Activated gamma-delta T cell treated with anti-CD3 and anti-CD28 coated beads, Interleukin-2, amount 50 U/mL, for 16 hours (primary cell): ENCODE measurements at places on chromosomes 6 and 20.

GRCh38 chr6:10410207-10411050 lies 4.4 kb downstream of the TFAP2A start:
- DNase-seq: no peak

DNA sequence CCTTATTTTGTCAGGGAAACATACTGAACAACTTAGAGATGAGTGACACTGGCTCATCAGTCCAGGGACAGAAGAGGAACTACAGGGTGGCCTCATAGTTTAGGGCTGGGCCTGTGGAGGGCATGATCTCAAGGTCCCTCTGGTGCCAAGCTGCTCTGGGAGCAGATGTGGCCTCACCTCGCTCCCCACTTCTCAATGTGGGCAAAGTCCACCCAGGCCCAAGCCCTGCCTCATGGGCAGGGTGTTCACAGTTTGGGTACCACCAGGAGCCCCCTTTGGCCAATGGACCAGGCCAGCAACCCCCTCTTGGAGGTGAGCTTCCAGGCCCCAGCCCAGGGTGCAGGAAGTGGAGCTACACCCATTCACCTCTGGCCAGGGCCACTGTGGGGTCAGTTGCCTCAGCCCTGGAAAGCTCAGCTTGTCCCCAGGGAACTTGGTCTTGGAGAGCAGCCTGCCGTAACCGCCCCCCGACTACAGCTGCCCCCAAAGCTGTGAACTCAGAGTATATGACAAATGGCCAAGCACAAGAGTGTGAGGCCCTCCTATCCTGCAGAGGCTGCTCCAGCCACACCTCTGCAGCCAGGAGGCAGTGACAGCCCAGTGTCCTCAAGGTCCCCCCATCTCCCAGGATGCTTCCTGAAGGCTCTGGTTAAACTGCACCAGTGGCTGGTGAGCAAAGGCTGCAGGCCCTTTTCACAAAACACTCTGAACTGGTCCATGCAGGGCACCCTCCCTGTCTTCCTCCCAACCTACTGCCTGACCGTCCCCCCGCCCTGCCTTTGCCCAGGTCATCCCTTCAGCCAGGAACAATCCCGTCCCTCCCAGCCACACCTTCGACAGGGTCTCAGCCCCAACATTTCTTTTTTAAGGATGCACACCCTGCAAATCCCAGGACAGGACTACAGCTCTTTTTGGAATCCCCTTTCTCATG lies 3.6 kb downstream of the ADISSP start:
- no peak for DNase-seq

GRCh38 chr6:14699803-14700601 lies 545.9 kb upstream of the JARID2 start:
- DNase-seq: no peak

- no peak for DNase-seq
Observed at GRCh38 chr20:20549267-20549612, 163.2 kb downstream of the RALGAPA2 start.

GRCh38 chr6:137588472-137588871 lies 94.3 kb upstream of the OLIG3 start:
- no peak for DNase-seq

- no peak for DNase-seq
Observed at GRCh38 chr6:28648878-28649375, 123.2 kb downstream of the GPX5 start.

DNA sequence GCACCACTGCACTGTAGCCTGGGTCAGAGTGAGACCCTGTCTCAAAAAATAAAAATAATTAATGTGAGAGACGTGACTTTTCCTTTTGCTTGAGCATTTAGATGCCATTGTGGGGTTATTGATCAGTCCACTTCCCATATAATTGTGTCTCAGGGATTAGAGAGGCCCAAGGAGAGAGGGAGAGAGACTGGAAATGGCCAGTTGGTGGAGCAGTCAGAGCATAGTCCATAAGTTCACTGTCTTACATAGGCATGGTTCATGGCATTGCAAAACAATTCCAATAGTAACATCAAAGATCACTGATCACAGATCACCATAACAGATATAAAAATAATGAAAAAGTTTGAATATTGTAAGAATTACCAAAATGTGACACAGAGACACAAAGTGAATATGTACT lies 15.2 kb upstream of the SDHAF4 start:
- no peak for DNase-seq

- DNase-seq: no peak
Observed at GRCh38 chr20:59001449-59002171, 5.4 kb downstream of the CTSZ start.

- no peak for DNase-seq
Observed at GRCh38 chr20:682123-682522, 6.5 kb upstream of the SCRT2 start.

GRCh38 chr20:9160757-9161156 lies 91.9 kb downstream of the PLCB4 start:
- no peak for DNase-seq

GRCh38 chr6:30543821-30544220 lies 12.5 kb downstream of the GNL1 start:
- DNase-seq: no peak

- no peak for DNase-seq
Observed at GRCh38 chr6:108562503-108562993, 1.8 kb downstream of the FOXO3 start.

DNA sequence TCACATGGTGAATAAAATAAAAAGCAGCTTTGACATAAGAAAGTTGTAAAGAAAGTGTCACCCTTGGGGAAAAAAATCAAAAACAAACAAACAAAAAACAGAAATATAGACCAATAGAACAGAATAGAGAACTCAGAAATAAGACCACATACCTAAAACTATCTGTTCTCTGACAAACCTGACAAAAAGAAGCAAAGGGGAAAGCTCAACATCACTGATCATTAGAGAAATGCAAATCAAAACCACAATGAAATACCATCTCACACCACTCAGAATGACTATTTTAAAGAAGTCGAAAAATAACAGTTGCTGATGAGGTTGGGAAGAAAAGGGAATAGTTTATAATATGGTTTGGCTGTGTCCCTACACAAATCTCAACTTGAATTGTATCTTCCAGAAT lies 159.1 kb downstream of the TINAG start:
- DNase-seq: no peak

DNA sequence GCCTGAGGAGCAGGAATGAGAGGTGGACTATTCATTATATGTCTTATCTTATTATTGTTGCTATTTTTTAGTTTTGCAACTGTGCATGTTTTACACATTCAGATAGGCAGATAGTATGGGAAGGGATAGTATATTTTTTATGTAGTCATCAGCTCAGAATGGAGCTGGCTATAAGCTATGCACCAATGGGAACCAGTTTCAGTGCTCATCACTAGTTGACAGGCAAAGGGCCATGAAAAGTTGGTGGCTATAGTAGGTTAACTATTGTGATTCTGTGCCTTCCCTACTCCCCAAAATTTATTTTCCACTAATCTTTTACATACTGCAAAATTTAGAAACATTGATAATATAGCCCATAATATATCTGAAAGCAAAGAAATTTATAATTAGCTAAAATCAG lies 5.3 kb upstream of the UBD start:
- no peak for DNase-seq

DNA sequence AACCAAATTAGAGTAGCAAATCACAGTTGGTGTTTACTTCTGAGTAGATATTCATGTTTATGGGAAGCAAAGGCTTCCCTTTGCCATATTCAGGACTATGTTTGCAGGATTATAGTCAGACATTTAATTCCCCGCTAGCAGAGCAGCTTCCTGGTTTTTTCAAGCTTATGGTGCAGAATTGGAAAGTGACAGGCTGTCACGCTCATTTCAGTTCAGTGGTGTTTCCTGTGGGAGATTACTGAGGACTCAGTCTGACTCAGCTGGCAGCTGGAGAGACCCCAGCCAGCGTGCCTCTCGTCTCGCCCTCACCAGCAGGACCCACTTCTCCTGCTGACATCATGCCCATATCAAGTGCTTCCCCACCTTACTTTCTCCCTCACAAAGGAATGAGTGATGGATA lies 85.1 kb downstream of the LYRM2 start:
- DNase-seq: no peak

- DNase-seq: no peak
Observed at GRCh38 chr6:145643760-145644159, 91.6 kb downstream of the EPM2A start.

- no peak for DNase-seq
Observed at GRCh38 chr6:14977747-14978382, 268.0 kb upstream of the JARID2 start.

DNA sequence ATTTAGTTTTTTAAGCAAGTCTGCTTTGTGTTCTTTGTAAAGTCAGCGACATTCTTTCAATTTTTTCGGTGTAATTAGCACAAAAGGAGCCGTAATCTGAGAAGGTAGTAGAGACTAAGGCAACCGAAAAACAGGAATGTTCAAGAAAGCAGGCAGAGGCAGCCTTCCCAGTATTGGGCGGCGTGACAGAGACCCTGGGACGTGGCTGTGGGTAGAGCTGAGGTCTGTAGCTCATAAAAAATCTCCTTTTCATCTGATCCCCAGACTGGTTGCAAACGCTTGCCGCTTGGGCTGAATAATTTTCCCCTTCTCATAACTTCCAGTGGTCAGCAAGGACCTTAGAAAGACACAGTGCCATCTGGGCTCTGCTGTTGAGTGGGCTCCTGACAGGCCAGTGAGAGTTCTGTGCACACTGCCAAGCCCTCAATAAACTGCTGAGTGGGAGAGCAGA lies 30.8 kb downstream of the GNAS start:
- no peak for DNase-seq

- no peak for DNase-seq
Observed at GRCh38 chr6:134925800-134926199, 24.1 kb downstream of the ALDH8A1 start.

DNA sequence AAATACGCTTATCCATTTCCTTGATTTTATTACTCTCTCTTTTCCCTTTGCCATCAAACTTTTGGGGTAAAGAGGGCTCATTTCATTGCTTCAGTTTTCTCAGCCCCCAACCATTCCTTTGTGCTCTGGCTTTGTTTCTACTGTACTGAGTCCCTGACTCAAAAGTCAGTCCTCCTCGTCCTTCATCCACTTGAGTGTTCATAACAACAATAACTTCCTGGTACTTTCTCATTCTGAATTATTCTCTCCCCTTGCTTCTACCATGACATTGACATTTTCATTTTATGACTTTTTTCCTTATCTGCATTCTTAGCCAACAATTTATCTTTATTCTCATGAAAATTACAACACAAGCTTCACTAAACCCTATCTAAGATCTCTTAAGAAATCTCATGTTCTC lies 911 bp downstream of the ENPP3 start:
- DNase-seq: no peak

DNA sequence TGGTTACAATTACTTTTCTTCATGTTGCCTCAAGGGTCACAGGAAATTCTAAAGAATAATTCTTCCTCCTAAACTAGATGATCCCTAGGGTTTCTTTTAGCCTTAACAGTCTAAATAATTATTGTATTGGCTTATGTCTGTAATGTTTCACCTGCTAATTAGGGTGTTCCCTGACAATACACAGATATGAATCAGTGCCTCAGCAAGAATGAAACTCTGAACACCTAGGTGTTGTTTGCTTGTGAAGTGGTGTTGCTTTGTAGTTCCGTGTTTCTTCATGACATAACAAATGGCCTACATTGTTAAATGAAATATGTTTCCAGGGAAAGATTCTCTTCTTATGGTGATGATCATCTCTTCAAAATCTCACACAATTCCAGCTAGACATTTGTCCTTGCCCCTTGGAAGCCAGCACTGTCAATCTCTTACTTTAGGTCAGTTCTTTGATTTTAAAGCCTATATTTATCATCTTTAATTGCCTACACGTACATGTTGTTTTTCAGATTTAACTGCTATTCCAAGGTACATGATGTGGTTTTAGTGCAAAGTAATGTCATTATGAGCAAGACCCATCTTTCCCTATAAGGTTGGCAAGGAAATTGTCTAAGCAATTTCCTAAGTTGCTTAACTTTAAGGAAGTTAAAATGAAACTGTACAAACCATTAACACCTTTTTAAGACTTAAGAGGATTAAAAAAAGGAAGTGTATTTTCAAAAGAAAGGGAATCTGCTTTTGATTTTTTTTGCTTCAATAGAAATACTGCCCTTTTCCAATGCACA lies 111.9 kb downstream of the TBC1D7 start:
- no peak for DNase-seq

DNA sequence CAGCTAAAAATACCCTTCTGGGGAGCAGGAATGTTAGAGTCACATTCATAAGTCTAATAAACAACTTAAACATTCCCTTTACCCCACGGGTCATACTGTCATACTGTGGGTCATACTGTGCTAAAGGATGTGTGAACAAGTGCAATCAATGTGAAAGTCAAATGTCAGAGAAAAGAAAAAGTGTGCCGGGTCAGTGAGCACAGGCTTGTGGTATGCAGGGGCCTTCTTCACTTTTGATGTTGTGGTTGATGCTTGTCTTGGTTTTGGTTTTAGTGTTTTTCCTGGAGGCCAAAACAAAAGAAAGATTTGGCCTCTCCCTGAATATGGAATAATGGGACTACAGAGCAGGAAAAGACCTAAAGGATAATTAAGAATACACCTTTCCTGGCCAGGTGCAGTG lies 267.9 kb upstream of the PLN start:
- no peak for DNase-seq

DNA sequence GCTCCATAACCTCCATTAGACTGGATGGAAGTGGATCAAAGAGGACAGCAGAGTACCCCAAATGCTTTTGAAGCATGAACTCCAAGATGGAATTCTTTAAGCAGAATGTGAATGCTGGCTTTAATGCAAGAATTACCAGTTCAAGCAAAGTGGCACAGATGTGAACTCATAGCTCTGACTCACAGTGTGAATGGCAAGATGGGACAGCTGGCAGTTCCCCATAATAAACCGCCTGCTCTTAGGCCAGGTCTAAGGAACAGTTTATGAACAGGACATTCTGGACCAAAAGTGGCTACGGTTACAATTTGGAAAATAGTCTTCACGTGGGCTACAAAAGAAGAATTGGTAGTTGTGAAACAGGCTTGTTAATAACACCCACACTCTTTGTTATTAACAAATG lies 76.5 kb downstream of the SPTLC3 start:
- no peak for DNase-seq

GRCh38 chr6:46850792-46851191 lies 57.6 kb downstream of the MEP1A start:
- DNase-seq: no peak

- DNase-seq: no peak
Observed at GRCh38 chr6:156102129-156102528, 646.5 kb upstream of the NOX3 start.

DNA sequence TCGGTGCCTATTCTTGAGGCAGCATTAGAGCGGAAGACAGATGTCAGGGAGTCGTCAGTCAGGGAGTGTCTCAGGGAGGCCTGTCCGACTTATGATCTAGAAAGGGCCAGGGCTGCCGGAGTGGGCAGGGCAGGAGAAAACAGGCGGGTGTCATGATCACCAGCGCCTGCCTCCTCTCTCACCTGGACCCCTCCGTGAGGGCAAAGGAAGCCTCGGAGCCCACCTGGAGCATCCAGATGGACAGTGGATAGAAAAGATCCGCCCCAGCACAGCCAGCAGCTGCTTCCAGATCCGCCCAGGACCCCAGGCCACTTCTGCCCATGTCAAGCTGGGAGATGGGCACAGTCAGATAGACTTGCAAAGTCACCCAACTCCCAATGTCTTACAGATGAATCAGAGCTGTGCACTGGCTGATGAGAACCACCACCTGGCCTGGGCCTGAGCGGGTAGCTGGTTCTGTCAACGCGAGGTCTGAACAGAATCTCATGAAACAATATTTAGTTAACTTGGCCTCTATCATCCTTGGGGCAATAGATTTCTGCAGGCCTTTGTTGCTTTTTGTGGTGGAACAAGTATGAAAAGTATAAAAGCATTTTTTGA lies 22.2 kb downstream of the PSMG4 start:
- DNase-seq: no peak

- DNase-seq: no peak
Observed at GRCh38 chr6:38015341-38015740, 195.8 kb downstream of the ZFAND3 start.
